ENCODE measurements at places on chromosomes 2 and 18.

- DNase-seq, result no peak
Measured at GRCh38 chr2:109032229-109032820, 43.3 kb upstream of the EDAR start.

GRCh38 chr2:70670202-70670601 is 97.8 kb downstream of the ADD2 start:
- no peak for DNase-seq

GRCh38 chr18:2894841-2895370 is 48.1 kb downstream of the EMILIN2 start:
- no peak for DNase-seq

DNA sequence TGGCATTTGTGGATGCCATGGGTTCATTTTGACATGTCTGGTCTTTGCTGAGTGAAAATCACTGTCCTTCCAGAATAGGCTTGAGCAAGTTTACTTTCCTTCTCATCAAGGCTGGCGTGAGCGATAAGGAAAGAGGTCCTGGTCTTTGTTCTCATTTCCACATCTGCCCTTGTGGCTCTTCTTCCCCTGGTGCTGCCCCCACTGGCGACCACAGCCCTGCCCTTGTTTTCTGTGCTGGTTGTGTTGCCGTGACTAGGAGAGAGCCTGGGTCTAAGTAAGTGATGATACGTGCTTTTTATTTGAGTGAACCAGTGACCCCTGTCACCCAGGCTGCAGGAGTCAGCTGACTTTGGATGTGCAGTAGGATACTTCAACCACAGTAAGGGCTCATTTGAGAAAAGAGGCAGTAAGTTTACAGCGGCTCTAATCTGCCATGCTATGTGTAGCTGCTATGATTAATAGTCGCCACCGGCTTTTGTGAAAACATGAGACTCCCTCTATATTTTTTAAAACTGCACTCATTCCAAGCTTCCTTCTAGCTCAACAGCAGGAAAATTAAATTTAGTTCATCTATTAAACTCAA is 441.7 kb downstream of the RNF144A start:
- DNase-seq, result no peak

DNA sequence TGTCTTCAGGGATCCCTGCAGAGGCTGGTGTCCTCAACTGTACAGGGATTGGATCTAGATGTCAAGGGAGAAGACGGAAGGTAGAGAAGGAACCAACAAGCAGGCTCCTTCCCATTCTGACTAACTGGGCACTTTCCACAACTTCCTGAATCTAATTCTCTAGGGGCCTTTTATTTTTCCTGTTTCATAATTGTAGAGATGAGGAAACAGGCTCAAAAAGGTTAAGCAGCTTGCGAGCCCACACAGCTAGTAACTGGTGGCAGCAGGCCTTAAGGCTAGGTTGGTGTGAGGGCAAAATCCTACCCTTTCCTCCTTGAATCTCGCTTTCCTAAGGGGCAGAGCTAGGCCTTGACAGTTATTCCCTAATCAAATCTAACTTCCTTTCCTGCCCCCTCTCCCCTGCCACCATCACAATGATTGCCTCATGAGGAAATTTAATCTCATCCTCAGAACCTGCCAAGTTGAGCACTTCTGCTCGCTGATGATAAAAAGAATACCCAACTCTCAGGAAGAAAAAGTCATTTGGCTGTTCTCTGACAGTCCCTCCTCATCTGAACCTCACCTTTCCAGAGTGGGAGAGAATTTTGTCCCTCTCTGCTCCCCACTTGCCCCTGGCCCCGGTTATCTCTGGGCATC is 35.7 kb upstream of the POLE4 start:
- DNase-seq, result no peak

GRCh38 chr2:64899081-64899865 is 89.9 kb upstream of the SLC1A4 start:
- no peak for DNase-seq

GRCh38 chr18:29494371-29494770 is 1317.4 kb upstream of the CDH2 start:
- DNase-seq, result no peak

All from osteocyte (in vitro differentiated cells).